Activated CD4-positive, alpha-beta T cell treated with anti-CD3 and anti-CD28 coated beads, Interleukin-2, Interleukin-4, amounts not matched to agents 100 ng/mL and 50 ng/mL, durations not matched to agents 16 hours and 8 hours (primary cell): ENCODE measurements at places on chromosomes 2 and 18.

DNA sequence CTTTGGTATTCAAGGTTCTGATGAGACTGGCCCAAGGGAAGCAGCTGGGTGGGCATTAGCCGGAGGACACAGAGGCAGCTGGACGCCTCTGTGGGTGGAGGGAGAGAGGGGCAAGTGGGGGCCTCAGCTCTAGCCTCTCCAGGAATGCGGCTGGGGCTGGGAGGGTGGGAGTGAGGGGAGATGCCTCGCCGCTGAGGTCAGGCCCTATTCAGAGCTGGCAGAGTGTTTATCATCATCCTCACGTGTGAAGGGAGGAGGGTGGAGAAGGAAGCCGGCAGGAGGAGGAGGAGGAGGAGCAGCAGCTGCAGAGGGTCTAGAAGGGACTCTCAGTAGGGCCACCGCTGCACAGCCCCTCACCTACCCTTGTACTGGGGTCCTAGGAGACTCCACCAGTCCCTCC is 43.1 kb downstream of the TNS1 start:
- no peak for DNase-seq

GRCh38 chr2:102069311-102069974 is 73.1 kb upstream of the IL1R1 start:
- no peak for DNase-seq

- no peak for DNase-seq
Measured at GRCh38 chr18:12443551-12443950, 35.8 kb downstream of the PRELID3A start.

GRCh38 chr18:77131652-77132368 is 773 bp downstream of the MBP start:
- DNase-seq, result no peak

DNA sequence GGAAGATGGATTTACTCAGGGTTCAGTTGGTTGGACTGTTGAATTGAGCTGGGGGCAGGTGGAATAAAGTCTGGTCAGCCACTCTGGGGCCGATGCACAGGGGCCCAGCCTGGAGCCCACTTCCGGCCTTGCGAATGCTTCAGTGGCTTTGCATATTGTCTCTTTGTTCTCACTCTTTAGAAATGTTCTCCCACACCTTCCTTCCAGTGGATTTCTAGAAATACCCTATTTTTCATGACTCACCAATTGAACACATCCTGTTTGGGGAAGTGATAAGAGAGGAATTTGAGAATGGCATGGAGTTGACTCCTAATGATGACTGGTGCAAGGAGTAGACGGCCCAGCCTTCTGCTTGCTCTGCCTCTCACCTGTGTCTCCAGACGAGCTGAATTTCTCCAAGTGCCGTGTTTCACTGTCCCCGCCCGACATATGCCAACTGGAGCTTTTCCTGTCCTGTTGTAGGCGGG is 28.1 kb downstream of the ASAP2 start:
- DNase-seq, result no peak

DNA sequence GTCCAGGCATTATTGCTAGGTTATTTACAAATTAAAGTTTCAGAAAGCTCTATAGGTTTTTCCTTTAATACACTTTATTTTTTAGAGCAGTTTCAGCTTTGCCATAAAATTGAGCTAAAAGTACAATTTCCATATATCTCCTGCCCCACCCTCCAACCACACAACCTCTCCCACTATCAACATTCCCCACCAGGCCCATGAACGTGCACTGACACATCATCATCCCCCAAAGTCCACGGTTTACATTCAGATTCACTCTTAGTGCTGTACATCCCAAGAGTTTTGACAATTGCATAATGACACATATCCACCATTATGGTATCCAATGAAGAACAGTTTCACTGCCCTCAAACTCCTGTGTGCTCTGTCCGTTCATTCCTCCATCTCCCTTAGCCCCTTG is 139.4 kb downstream of the NBAS start:
- DNase-seq, result no peak
